CD14-positive monocyte (primary cell): ENCODE measurements at places on chromosomes 12 and 14.

DNA sequence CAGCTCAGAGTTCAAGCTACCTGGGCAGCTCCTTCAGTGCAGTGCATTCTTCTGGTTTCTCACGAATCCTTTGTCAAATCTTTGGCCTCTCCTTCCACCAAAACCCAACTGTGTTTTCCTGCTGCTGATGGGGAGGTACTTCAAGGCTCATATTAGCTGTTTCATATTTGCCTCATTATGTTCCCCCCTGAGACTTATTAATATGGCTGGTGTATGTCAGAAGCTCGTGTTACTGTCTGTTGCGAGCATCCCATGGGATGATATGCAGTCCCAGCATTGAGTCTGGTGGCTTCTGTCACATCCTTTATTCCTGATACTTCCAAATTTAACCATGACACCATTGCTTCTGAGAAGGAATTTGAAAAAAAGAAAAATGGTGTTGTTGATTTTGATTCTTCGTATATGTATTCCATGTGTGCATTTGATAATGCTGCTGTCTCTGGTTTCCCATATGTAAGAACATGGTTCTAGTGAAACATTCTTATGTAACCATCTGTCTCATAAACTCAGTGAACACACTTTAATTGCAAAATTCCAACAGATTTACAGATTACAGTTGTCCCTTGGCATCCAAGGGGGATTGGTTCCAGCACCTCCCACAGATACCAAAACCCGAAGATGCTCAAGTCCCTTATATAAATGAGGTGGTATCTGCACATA is 149.1 kb downstream of the KICS2 start:
- no peak for DNase-seq

- DNase-seq, result no peak
These were observed 1097.3 kb upstream of the FLRT2 start for GRCh38 chr14:84432676-84433075.

- DNase-seq, result no peak
These were observed 126.6 kb downstream of the KSR2 start for GRCh38 chr12:117842220-117842619.

DNA sequence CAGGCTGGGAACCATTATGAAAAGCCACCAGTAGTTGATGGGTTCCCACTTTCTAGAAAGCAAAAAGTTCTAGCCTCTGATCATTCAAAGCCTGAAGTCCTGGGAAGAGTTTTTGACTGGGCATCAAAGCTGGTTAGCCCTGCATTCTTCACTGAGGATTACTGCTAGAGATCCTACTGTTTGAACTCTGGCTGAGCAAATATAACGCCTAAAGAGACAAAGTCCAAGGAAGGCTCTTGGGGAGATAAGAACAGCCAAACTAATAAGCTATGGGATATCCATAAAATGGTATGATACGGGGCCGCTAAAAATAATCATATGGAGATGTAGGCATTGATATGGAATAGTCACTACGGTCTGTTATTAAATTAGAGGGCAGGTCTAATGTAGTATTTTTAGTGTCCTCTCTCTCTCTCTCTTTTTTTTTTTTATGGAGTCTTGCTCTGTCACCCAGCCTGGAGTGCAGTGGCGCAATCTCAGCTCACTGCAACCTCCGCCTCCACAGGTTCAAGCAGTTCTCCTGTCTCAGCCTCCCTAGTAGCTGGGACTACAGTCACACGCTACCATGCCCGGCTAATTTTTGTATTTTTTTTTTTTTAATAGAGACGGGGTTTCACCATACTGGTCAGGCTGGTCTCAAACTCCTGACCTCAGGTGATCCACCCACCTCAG is 35.5 kb downstream of the PLXNC1 start:
- no peak for DNase-seq

- DNase-seq, result no peak
These were observed 211.8 kb downstream of the PPM1H start for GRCh38 chr12:62722971-62723680.

GRCh38 chr14:51084962-51085361 is 9.9 kb downstream of the TRIM9 start:
- no peak for DNase-seq

GRCh38 chr12:30691122-30691879 is 4.4 kb downstream of the IPO8 start:
- no peak for DNase-seq

GRCh38 chr12:122855928-122856831 is 20.9 kb downstream of the HIP1R start:
- DNase-seq, result no peak

DNA sequence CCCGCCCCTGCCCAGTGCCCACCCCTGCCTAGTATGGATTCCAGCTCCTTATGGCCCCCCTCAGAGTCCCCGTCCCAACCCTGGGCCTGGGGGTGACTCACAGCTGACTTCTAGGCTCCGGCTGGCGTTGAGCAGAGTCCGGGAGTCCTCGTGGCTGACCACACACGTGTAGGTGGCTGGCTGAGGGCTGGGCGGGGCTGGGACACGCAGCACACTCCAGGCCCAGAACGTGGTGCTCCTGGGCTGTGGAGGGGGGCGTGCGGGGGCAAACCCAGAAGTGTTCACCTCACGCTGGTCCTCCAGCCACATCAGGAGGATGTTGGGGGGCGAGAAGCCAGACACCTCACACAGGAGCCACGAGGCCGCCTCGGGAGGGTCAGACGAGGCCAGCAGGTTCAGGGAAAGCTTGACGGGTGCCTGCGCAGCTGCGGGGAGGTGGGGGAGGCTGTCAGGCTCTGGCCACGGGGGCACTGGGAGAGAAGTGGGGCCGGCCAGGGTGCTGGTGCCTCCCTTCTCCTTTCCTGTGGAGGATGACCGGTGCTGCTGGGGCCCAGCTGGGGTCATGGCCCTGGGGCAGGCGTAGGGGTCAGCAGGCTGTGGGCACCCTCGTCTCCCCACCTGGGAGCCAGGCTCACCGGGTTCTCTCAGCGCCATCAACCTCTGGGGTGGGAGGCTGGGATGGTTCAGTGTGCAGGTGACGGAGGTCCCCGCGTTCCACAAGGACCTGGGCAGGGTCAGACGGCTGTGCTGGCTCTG is 314.1 kb downstream of the TMEM121 start:
- DNase-seq, result no peak

GRCh38 chr12:105850103-105850968 is 288.4 kb downstream of the NUAK1 start:
- DNase-seq, result no peak

DNA sequence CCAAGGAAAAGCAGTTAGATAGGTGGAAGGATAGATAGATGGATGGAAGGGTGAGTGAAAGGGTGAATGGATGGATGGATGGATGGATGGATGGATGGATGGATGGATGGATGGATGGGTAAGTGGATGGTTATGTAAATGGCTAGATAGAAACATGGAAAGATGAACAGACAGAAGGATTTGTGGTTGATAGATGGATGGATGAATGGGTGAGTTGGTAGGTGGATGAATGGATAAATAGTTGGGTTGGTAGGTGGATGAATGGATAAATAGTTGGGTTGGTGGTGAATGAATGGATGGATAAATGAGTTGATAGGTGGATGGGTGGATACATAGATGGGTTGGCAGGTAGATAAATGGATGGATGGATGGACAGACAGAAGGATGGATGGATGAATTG is 30.3 kb upstream of the FAM222A start:
- DNase-seq, result no peak

DNA sequence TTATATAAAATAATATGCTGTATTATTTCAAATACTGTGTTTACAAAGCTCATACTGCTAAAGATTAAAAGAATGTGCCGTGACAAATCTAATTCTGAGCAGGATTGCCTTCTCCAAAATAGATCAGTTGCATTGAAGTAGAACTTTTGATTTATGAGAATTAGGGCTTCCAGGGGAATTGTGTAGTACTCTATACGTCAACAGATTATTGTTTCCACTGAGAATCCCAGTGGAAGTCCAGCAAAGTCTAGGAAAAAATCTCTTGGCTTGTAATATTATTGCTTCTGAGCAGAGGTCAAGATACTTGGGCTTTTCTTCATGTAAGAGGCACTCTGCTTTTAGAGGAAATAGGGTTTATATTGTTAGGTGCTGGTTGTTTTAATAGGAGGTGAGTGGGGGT is 133.9 kb downstream of the TRHDE start:
- no peak for DNase-seq

DNA sequence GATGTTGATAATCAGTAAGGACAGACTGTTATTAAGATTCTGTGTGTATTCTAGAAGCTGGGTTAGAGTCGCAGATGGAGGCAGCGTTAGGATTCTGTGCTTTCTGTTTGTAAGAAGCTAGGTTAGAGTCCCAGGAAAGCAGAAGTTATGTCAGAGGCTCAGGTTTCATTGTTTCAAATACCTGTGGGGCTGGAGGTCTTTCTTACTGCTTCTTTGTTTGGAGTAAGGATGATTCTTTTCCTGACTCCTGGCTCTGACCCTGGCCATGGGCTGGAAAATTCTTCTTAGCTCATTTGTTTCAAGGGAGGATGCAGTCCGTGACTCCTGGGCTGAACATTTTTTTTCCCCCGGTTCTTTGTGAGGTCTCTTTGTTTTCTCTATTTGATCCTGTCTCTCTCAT is 5.2 kb downstream of the MUCL1 start:
- DNase-seq, result no peak

DNA sequence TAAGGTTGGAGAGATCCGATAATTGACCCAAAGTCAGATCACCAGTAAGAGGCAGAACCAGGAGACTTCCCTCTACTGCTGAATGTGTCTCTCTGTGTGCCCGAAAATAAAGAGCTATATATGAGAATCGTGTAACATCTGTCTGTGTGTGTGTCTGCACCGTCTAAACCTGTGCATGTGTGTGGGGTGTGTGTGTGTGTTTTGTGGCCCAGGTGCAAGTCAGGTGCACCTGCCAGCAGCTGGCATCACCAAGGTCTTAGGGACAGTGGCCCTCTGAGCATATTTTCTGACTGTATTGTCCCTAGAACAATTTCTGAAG is 24.7 kb upstream of the KRT78 start:
- DNase-seq, result no peak

GRCh38 chr14:89757313-89757939 is 197.1 kb downstream of the EFCAB11 start:
- no peak for DNase-seq

DNA sequence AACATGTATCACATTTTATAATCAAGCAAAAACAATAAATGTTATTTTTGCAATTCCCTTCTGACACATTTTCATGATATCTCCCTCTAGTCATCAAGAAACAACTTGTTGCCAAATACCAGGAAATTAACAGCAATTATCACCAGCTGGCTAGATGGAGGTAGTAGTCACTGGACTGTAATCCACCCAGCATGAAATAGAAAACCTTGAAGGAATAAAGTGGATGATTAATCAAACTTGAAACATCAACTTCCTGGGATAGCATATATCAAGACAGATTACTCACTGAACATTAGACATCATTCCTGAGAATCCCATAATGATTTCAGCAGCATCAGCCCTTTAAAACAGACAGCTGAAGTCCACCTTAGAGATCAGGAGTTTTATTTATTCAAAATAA is 259.0 kb downstream of the CCDC59 start:
- DNase-seq, result no peak

DNA sequence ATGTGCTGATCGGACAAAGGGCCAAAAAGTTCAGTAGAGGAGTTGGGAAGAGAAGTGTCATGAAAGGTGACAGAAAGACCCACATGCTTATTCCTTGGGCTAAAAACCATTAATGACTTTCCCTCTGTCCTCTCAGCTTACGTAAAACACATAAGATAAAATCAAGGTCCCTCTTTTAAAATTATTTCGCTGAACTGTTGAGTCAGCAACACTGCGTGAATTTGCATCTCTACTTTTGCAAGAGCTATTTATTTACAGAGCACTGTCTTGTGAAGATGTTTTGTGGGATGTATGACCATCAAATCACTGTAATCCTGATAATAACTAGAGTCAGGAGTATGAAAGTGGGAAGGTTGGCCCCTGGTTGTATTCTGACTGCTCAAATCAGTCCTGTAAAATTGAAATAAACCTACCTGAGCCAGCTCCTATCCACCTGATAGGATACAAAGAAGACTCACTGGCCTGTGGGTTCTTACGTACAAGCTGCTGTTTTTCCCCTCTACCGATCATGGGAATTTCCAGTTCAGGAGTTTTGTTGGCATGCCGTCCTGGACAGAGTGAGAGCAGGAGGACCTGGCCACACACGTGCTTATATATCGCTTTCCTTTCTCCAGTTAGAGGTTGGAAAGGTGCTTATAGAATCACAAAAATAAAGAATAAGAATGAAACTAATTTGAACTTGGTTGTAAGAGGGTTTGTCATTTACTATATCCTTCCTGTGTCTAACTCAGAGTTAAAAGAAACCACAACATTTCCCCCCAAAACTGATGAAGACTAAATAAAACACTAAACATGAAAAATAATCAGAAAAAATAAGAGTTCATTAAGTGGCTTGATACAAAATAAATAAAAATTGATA is 42.9 kb downstream of the IFNG-AS1 start:
- DNase-seq, result no peak

DNA sequence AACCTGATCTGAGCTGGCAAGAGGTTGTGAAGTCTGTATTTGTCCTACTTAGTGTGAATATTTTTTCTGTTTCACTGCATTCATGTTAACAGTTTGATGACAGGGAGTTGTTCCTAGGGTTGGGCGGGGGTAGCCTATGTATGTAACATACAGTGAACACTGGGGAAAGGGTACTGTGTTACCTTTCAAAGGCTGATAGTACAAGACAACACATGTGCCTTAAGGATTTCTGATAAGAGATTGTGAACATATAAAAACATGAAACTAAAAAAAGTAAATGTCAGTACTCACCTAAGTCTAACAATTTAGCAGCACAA is 30.5 kb upstream of the GRIP1 start:
- DNase-seq, result no peak

DNA sequence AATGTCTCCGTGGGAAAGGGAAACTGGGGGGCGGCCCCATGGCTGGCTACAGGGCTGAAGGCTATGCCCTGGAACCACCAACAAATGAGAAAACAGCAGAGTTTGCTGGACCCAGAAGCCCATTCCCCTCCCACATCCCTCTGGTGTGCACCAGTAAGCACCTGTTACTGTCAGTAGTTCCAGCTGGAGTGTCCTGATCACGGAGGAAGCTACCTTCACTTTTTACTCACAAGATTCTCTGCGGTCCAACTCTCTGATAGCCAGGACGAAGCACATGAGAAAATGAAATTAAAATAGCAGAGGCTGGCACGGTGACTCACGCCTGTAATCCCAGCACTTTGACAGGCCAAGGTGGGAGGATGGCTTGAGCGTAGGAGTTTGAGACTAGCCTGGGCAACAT is 22.7 kb upstream of the MEG3 start:
- no peak for DNase-seq

DNA sequence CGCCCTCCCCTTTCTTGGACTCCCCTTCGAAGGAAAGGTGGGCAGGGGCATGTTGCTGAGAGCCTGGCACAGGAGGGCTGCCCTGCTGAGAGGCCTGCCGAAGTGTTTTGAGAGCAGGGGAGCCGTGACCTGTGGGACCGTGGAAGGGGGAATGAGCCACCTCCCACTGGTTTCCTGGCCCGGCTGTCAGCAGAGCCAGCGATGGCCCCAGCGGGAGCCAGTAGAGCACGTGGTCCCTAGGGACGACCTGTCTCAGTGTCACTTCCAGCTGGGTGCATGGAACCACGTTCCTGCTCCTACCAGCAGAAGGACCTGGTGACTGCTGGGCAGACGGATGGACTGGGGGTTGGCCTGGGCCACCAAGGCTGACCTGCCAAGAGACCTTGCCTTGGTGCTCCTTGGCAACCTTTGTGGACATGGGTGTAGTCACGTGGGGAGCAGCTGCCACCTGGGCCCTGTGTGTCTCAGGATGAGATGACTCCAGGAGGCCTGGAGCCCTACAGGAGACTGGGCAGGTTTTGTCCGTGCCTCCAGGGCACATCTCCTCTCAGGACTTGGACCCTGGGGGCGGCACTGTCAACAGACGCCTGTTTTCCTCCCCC is 34.6 kb downstream of the BEGAIN start:
- DNase-seq, result no peak

GRCh38 chr12:75103822-75104221 is 105.8 kb downstream of the KCNC2 start:
- DNase-seq, result no peak

GRCh38 chr12:71152851-71153250 is 4.9 kb downstream of the TSPAN8 start:
- no peak for DNase-seq
